Retina (tissue), 1 donor: ENCODE measurements at places on chromosomes 3 and 15.

GRCh38 chr3:73072634-73073033 lies 11.2 kb downstream of the EBLN2 start:
- no peak for DNase-seq

DNA sequence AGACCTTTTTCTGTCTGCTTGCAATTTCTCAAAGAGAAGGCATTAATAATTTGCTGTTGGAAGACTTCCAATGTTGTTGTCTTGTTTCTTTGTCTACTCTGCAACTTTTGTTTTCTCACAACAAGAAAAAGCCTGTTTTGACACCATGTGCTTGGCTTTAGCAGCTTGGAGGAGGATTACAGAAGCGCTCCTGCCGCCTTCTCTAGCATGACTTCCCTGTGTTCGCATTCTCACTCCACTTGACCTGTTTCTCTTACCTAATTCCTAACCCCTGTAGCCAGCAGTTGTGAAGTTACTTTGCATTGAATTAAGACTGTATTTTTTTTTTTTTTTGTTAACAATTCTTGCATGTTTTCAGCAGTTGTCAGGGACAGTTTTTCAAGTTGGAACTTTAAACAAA lies 235.3 kb upstream of the GOLIM4 start:
- DNase-seq, result no peak

DNA sequence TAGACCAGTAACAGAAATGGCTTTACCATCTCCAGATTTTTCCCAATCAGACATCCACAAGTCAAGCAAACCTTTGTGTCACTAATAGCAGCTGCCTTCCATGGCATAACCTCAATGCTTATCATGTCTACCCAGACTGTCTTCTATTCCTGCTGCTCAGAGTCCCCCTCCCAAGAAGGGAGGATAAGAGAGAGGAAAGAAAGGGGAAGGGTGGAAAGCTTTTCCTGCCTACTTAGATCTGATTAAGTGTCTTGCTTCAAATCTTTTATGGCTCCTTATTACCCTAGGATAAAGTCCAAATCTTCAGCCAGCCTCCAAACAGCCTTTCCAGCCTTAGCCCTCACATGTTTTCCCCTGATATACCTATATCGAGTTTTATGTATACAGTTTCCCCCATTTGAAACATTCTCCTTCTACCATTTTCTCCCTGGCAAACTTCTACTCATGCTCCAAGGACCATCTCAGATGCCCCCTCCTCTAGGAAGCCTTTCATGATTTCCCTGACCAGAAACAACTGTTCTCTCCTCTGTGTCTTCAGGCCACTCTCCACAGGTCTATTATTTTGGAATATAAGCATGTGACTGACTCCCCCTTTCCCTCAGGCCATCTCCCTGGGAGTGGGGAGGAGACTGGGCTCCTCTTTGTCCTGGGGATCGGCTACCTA lies 7.9 kb upstream of the SSUH2 start:
- no peak for DNase-seq

DNA sequence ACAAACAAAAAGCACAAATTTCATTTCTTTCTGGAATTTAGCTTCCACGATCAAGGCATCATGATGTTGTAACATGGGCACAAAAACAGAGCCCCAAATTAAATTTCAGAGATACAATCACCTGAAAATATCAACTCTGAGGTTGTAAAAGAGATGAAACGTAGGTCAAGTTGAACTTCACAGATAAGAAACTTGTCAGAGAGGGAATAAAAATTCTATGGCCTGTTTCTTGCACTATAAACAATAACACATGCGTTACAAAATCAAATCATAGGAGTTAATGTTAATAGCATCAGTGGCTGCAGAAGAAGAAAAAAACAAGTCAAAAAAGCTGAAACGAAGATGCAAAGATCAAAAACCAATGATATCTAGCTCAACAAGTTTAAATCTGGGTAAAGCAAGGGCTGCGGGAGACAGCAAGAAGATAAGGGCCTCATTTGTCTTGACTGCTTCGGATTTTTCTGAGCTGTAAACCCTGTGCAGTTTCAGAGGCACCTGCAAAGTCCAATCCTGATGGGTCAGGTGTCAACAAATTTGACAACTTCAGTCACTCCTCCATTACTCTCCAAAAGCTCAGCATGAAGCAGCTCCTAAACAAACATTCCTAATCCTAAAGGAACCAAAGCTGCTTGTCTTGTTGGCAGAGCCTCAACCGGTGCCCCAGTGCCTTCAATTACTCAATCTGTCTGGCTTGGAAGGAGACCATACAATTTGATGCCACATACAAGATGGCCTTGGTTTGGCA lies 219.8 kb downstream of the STT3B start:
- no peak for DNase-seq

GRCh38 chr3:5017925-5018531 lies 38.8 kb downstream of the BHLHE40 start:
- DNase-seq, result peak; percentile 24

- no peak for DNase-seq
Measured at GRCh38 chr3:195897081-195897852, 11.1 kb downstream of the TNK2 start.

GRCh38 chr3:194170793-194171192 lies 34.8 kb downstream of the HES1 start:
- DNase-seq, result no peak

DNA sequence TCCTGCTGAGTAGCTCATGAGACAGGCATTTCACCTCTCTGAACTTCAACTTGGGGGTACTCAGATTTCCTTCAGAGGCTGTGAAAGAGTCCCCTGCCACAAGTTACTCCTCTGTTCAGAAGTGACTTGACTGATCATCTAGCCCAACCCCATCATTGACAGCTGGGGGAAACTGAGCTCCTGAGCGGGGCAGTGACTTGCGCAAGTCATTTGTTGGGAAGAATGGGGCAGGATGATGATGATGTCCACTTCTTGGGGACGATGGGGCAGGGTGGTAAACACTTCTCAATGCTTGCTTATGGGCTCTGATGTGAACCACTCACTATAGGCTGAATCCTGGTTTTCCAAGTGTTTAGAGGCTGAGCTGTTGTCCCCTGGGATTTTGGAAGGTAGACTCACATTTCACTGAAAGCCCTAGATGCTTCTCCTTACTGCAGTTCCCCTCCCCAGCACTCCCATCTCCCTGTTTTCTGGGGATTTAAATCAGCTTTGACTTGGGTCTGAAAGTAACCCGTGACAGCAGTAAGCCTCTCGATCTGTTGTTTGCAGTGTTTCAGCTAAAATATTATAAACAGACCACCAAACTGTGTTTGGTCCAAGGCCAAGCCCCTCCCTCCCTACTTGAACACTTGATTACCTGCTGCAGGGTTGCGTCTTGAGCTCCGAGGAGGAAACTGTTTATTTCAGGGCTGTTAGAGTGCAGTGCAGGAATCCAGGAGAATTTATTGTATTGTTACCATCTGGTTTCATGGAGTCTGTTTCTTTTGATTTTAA lies 25.1 kb downstream of the SMAD3 start:
- no peak for DNase-seq

GRCh38 chr3:188262913-188263683 lies 109.1 kb downstream of the LPP start:
- no peak for DNase-seq

DNA sequence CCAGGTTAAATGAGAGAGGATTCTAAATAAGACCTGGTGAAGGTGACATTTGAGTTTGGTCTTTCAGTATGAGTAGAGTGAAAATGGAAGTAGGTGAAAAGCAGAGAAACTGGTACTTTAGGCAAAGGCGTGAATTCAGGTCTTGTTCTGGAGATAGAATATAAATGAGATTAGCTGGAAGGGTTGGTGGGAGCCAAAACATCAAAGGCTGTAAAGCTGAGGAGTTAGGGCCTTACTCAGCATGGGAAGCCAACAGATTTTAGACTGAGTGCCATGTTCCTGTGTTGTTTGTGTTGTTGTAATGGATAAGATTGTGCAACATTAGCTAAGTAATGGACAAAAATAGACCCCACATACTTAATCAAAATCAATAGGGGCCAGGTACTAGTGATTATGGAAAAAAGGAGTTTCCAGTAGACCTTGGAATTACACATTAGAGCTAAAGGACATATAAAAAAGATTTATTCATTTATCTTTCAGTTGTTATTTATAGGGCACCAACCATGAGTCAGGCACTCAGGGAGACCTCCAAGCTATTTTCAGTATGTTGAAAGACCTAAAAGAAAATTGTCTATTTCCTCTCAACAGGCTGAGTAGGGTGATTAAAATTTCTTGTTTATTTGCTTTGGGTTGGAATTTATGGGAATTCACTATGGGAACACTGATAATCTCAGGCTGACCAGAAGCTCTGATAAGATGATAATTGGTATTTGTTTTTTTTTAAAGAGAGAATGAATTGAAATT lies 20.8 kb downstream of the ARL14 start:
- DNase-seq, result no peak

DNA sequence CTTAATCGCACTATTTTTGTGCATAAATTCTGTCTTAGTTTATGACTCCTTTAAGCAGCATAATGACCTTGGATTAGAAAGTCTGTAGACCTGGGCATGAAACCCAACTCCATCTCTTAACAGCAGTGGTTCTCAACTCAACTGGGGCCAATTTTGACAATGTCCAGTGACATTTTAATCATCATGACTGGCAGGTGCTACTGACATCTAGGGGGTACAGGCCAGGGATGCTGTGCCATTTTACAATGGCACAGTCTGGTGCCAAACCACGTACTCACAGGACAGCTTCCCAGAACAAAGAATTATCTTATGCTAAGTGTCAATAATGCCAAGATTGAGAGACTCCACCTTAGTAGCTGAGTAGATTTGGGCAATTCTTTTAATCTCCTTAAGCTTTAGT lies 405.0 kb downstream of the NTRK3 start:
- no peak for DNase-seq

DNA sequence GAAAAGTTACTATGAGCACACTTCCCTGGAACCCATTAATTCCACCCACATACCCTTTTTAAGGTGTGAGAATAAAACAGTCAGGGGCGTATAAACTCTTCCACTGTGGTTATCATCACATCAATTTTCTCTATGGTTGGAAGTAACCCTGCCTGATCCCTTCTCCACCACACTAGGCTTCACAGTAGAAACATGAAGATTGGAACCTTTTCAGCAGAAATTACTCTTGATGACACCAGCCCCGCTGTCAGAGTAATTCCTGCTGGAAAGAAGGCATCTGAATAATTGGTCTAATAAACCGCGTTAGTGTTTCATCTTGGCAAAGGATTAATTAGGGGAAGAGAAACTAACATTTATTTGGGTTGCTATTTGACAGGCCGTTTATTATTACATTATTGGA lies 278.4 kb downstream of the MFSD1 start:
- peak; percentile 45 for DNase-seq

DNA sequence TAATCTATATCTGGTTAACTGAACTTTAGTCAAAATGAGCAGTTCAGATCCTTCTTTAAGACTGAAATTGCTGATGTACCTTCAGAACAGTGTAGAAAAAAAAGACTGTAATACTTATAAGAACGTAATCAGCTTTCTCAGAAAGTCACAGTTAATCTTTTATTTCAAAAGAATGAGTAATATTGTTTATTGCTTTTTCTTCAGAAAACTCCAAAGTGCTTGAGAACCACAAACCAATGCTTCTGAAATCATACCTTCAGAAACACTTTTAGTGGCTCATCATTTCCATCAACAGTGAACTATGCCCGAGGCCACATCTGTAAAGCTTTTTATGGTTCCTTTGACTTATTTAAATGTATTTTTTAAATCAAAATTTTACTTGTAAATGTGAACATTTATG lies 33.3 kb upstream of the CLASP2 start:
- no peak for DNase-seq

GRCh38 chr3:169131690-169132464 lies 531.6 kb downstream of the MECOM start:
- DNase-seq, result no peak
